ENCODE measurements at places on chromosomes 11 and 22.

- DNase-seq, result peak; percentile 31
Measured at GRCh38 chr11:67442504-67443404, 522 bp downstream of the CORO1B start.

DNA sequence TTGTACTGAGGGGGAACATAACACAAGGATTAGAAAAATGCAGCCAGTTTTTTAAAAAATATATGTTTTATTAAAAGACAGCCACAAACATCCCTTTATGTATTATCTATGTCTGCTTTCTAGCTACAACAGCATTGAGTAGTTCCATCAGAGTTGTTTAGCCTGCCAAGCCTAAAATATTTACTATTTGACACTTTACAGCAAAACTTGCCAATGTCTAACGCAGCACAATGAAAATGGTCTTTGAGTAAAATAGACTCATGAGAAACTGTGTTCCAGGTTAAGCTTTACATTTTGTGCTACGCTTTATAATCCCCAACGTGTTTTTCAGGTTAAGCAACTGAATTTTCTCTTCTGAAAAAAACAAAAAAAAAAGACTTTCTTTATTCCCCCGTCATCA is 2211.5 kb upstream of the RAG2 start:
- no peak for DNase-seq

- DNase-seq, result no peak
Measured at GRCh38 chr22:37627121-37627520, 12.3 kb upstream of the SH3BP1 start.

DNA sequence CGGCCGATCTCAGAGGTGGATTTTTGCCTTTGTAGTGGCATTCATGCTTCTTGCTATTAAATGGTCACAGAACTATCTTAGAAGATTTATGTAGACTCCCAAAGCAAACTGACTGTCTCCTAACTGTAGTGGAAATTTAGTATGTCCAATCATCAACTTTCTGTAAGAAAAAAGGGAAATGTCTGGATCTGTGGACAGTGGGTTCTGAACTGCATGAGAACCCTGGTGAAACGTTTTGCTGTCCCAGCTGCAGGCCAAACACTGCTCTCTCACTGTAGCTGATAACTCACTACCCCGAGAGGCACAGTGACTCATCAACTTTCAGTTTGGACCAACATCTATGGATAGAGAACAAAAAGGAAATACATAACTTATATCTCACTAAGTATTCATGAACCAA is 387.1 kb downstream of the SOX6 start:
- DNase-seq, result peak; percentile 76

GRCh38 chr22:41619979-41620588 is 759 bp downstream of the DESI1 start:
- DNase-seq, result peak; percentile 57

DNA sequence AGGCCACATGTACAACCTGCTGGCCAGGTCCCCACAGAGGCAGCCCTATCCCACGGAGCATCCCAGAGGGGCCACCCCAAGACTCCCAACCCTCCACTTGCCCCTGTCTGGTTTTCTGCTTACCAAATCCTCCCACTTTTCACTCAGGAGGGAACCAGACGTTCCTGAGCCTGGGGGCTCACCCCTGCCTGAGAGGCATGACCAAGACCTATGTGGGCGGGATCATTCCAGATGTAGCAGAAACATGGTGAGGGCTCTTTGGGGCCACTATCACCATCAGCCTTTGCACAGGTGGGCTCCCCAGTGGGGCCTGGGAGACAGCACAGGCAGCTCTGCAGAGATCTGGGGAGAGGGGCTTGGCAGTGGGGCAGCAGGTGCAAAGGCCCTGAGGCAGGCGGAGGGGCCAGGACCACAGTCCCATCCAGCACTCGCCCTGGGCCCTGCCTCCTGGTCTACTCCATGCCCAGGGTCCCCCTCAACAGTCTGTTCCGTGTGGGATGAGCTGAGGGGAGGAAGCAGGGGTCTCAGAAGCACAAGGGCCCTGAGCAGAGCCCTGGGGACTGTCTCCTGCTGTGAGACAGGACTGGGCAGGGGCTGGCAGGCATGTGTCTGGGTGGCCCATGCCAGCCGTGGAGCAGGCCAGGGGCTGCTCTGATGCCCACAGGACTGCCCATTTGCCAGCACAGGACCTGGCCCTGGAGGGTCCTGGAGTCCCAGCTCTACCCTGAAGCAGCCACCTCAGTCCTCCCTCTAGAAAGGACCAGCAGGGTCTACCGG is 9.4 kb downstream of the PIM3 start:
- no peak for DNase-seq

DNA sequence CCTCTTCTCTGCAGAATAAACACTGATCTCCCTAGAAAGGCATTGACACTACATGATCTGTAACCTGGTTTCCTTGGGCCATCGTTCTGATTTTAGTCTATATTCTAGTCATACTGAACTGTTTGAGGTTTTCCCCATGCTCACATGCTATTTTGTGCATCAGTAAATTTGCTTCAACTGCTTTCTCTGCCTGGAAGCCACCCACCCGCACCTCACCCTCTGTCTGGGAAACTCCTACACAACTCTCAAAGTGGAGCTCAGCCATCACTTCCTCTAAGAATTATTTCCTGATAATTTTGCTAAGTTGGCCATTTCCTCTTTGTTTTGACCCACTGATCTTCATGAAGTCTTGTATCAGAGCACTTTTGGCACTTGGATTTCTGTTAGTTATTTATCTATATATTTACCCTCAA is 36.1 kb downstream of the MMP20 start:
- DNase-seq, result no peak

DNA sequence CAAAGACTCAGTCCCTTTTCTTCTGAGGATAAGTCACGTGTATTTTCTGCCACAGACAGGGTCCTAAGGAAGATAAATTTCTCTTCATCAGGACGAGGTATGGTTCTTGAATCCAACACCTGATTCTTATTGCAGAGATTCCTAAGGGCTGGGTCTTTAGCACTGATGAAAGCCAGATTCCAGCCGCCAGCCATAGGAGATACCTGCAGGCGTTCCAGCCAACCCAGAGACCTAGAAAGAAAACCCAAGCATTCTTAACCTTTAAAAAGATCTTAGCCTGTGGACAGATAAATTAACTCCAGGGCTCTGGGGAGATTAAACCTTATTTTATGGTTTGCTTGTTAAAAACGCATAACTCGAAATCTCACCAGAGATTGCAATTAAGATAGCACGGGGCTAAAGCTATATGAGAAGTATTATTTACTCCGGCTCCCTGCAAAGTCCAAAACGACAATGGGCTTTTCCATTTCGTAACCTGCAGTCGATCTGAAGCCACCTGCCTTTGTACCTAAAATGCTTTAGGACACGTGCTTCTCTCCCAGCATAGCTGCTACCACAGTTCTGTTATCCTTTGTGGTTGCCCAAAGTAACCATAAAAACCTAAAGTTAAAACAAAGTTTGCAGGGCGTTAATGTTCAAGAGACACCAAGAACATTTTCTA is 104.5 kb downstream of the NXPE2 start:
- DNase-seq, result no peak

DNA sequence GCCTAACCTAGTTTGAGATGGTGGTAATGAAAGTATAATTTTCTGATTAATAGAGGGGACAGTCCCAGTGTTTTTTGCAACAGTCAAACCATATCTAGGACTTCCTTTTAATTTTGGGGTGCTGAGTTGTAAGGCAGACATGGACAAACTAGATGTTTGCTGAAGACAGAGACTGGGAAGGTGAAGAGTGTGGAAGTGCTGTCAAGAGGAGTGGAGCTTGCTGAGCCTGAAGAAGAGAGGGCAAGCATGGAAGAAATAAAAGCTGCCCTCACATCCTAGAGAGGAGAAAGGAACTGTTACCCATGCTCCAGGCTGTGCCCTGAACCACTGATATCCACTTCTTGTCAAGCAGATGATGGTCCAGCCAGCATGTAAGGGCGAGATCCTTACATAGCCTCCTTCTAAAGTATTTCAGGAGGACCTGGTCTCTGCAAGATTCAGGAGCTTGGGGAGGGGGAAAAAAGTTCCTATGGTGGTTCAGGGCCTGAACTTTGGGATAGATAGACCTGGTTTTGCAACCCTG is 51.4 kb downstream of the PRR5L start:
- no peak for DNase-seq

DNA sequence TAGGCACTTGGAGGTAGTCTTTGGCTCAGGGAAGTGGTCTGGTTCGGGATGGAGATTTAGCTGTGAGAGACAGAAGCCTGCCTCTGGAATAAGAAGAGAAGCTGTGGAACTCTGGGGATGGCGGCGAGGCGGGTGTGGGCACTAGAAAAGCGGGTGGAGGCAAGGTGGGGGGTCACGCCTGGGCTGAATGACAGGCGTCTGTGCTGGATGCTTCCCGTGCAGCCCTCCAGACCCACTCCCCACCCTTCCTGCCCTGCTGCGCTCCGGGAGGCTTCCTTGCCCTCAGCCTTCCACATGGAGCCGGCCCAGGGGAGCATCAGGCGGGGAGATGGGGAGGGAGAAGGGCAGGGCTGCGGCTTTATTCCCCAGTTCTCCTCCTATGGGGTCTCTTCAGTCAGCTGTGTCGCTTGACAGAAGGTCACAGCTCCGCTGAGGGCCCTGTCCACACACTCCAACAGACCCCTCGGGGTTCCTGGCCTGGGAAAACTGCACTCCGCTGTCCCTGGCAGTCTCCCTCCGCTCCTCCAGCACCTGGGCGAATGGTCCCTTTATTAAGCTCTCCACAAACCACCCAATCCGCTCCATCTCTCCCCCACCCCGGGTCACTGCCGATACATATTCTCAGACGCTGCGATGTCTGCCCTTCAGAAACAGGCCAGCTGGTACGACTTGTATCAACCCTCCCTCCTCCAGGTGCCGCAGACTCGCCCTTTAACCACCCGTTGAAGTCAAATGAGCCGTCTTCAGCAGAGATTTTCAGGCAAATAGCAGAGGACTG is 6.2 kb downstream of the DNAJB13 start:
- DNase-seq, result no peak

- DNase-seq, result no peak
Measured at GRCh38 chr11:6611963-6612212, 128 bp downstream of the TAF10 start.

- no peak for DNase-seq
Measured at GRCh38 chr11:116232364-116232828, 540.4 kb downstream of the BUD13 start.

DNA sequence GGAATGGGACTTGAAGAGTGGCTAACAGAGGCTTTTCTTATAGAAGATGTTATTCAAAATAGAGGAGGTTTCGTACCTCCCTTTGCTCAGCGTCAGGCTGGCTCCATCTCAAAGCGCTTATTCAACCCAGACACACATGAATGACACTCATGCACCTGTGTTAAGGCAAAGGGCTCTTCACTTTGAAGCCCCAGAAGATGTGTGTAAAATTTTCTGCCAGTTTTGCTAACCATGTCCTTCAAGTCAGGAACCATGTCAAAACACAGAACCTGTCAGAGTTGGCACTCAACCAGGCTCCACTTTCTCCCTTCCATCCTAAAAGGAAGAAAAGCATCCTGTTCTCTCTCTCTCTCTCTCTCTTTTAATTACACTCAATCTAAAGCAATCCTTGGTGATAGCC is 352.8 kb upstream of the NARS2 start:
- no peak for DNase-seq

DNA sequence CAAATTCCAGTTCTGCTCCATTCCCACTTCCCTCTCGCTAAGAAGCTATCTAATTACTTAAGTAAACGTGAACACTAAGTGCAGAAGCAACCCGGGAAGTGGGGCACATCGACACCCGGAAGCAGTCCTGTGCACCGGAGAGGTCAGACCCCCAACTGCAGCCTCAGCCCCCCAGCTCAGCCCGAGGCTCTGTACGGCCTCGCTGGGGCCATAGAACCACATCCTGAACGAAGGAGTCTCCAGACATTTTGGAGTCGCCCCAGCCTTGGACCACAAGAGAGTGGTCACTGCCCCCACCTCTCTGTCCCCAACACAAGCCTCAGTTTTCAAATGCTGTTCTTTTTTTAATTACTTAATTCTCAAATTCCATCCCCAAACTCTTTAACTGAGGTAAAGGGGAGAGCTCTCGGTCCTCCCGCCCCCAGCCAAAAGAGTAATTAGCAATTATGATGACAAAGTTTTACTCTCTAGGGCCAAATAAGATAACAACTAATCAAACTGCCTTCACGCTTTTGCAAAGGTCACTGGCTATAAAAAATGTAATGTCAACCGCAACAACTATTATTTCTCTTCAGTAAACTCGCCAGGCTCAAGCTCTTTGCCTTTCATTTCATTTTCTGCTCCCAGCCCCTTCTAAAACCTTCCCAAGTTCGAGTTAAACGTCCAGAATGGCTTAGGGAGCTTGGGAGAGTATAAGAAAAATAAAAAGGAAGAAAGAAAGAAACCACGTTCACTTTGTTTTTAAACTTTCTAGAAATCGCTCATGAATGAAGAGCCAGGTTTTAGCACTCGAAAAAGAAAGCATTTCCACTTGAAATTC is 2.2 kb downstream of the PAX6 start:
- no peak for DNase-seq

DNA sequence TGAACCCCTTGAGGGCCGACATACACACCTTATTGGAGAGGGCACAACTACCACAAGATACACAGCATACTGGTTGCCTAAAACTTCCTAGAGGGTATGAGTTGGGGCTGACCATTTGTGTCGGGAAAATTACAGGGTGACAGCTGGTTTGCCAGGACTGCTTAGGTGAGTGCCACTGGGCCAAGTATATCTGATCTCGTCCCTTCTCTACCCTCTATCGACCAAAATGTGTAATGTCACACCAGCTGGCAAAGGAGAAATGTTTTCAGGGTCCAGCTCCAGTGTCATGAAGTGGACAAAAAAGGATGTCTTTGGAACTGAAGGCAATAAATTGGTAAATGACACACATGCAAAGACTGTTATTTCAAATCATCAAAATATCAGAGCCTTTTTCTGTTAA is 126.1 kb downstream of the PGR start:
- peak; percentile 30 for DNase-seq

DNA sequence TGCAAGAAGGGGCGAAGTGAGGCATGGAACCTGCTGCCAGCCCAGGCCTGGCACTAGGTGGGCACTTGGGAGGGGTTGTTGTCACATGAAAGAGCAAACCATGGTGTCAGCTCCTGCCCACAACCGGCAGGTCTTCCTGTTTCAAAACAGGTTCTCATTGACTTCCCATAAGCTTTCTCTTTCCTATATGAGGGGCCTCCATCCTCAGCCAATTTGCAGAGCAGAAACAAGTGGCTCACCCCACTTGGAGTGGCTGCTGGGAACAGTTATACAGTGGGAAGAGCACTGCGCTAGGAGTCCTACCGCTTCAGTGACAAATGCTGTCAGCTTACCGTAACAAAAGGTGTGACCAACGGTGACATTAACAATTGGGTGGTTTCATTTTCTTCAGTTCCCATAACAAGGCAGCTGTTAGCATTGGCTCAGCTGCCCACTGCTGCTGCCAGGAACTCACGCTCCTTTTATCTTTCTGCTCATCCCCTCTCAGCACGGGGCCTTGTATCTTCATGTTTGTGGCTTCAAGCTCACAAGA is 10.2 kb upstream of the SSTR3 start:
- no peak for DNase-seq

Measured in ELR (cell line).